Tracheal epithelial cell (primary cell): ENCODE measurements at places on chromosomes 7 and 10. TPM values are rescaled to one million over a fixed set of nuclear protein-coding genes. Genes with fewer than 3 reads are reported as not detected.

The C7orf33 gene
- not detected in 2 replicates for total RNA-seq

The TYSND1 gene
- total RNA-seq = 27.2 and 67.4 TPM in 2 replicates

The PTF1A gene
- total RNA-seq = not detected in 2 replicates

The VOPP1 gene
- 81.0 and 81.6 TPM in 2 replicates for total RNA-seq

The INMT gene
- not detected in 2 replicates for total RNA-seq

The HYCC1 gene
- 21.1 and 23.4 TPM in 2 replicates for total RNA-seq

The TDRD1 gene
- total RNA-seq = 1.4 and 1.9 TPM in 2 replicates

The LIPN gene
- not detected in 2 replicates for total RNA-seq
